ENCODE measurements at places on chromosomes 3 and 15.

- DNase-seq, result no peak
Measured at GRCh38 chr15:74610302-74610951, 5.2 kb upstream of the CLK3 start.

DNA sequence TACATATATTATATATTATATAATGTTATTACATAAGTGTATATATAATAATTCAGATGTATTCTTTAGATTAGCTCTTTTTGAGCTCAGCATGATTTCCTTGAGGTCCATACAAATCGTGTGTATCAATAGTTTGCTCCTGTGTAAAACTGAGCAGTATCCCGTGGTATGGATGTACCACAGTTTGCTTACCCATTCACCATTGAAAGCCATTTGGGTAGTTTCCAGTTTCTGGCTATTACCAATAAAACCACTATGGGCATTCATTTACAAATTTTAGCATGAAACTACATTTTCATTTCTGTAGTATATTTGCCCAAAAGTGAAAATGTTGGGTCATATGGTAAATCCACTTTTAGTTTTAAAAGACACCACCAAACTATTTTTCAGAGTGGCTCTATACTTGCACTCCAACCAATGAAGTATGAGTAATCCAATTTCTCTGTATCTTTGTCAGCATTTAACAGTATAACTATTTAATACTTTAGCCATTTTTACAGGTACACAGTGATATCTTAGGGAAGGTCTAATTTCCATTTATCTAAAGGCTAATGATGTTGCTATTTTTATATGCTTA is 1361.4 kb upstream of the GBE1 start:
- no peak for DNase-seq

GRCh38 chr15:83092309-83092976 is 15.0 kb upstream of the TM6SF1 start:
- no peak for DNase-seq

DNA sequence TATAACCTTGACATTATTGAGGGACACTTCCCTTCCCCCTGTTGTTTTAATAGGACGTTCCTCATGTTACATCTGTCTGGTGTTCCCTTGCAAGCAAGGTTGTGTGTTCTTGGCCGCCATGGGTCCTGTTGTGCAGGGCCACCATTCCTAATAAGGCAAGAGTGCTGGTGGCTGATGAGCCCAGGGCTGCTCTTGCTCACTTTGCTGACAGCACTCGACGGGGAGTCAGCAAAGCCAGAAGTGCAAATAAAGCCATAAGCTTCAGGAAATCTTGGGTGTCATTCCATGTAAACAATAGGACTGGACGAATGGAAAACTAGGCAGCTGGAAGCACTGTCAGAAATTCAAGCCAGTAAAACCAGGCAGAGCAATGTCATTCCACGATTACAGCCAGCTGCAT is 75.8 kb downstream of the SQOR start:
- no peak for DNase-seq

DNA sequence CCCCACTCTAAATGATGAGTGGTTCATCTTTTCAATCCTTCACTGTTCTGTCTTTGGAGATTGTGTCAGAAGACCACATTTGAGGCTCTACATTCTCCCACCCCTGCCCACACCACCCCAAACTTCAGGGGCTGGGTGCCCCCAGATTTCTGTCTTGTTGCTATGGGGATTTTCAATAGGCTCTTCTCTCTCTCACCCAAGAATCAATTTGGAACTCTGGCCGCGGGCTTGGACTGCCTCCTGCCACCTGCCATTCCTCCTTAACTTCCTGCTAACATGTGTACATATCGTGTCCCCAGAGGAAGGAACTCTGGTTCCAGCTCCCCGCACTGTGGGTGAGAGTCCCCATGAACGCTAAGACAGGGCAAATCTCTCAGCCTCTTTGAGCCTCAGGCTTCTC is 67.4 kb upstream of the LARS2 start:
- peak; percentile 77 for DNase-seq

DNA sequence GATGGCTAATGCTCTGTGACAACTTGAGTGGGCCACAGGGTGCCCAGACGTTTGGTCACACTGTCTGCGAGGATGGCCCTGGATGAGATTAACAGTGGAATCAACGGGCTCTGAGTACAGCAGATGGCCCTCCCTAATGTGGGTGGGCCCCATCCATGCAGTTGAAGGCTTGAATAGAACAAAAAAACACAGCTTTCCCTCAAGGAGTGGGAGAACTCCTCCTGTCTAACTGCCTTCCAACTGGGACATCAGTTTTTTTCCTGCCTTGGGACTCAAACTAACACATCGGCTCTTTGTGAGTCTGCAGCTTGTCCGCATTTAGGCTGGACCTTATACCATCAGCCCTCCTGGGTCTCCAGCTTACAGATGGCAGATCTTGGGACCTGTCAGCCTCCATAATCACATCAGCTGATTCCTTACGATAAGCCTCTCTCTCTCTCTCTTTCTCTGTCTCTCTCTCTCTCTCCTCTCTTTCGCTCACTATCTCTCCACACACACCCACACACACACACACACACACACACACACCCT is 20.8 kb downstream of the FAM174B start:
- no peak for DNase-seq

- DNase-seq, result no peak
Measured at GRCh38 chr3:30495172-30496065, 111.0 kb upstream of the TGFBR2 start.

GRCh38 chr3:85041001-85041400 is 82.2 kb downstream of the CADM2 start:
- no peak for DNase-seq

GRCh38 chr3:23623844-23624243 is 181.9 kb upstream of the UBE2E1 start:
- DNase-seq, result no peak

DNA sequence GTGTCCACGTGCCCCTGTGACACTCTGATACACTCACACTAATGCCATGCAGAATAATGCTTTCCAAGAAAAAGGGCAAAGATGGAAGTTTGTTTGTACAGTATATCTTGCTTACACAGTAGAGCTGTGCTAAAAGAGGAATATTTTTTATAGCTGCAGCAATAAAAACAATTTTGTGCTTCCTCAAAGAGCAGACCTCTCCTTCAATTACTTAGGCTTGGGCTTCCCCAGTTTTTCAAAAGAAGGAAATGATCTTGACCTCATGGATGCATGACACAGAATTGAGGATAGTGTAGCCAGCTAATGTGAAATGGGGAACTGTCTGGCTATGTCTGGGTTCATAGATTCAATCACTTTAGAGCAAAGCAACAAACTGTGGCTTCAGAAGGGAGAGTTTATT is 137.4 kb downstream of the STT3B start:
- DNase-seq, result no peak

DNA sequence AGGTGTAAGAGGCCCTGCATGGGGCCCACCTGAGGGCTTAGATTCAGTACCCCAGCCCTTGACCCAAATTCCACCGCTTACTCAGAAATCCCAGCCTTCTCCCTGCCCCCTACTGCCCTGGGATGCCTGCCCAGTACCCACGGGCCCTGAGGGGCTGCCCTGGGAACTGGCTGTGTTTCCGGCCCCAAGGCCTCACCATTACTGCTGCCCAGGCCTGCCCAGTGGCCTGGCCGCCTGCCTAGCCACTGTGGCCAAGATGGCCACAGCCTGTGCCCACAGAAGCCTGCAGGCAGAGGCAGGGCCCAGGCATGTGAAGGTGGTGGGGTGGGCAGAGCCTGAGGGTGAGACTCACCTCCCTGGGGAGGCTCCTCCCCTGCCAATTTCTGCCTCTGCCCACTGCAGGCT is 6.1 kb upstream of the PRKCD start:
- no peak for DNase-seq

- no peak for DNase-seq
Measured at GRCh38 chr3:197372047-197372661, 73.7 kb upstream of the DLG1 start.

DNA sequence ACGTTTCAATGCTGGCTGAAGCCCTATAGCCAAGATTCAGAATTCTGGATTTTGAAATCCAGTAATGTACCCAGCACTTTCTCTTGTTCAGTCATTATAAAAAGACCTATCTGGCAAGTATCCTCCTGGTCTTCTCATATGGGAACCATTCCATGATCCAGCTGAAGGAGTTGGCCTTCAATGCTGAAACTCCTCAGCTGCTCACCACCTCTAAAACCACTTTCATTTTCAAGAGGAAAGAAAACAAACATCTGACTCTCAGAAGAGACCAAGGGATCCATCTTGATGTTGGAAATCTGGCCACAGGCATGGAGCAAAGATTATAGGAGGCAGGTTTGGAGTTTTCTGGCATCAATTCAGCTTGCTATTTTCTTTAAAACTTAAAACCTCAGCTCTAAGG is 235.4 kb downstream of the FMN1 start:
- no peak for DNase-seq

DNA sequence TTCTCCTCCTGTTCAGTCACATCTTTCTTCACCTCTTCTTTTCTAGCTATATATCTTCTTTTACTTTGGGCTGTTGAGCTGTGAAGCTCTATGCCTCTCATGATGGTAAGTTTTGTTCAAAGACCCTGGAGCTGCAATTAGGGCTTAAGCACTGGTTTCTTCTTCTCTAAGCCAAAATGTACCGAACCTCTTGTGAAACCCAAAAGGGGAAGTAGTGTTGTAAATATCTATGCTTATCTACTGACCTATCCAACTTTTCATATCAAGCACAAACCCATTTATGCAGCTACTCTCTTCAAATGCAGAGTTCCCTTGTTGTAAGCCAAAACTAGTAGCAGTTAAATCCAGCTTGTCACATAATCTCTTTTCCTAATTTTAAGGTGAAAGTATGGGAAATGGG is 123.6 kb upstream of the CD96 start:
- DNase-seq, result no peak

GRCh38 chr3:114362815-114363214 is 69.0 kb downstream of the TIGIT start:
- DNase-seq, result no peak

GRCh38 chr3:19065027-19065426 is 83.3 kb upstream of the KCNH8 start:
- DNase-seq, result no peak

DNA sequence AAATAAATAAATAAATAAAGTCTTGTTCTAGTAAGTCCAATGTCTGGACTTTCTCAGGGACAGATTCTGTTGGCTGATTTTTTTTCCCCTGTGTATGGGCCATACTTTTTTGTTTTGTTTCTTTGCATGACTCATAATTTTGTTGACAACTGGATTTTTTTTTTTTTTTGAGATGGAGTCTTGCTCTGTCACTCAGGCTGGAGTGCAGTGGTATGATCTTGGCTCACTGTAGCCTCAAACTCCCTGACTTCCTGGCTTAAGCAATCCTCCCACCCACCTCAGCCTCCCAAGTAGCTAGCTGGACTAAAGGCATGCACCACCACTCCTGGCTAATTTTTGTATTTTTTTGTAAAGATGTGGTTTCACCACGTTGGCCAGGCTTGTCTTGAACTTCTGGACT is 38.9 kb downstream of the TICRR start:
- no peak for DNase-seq

DNA sequence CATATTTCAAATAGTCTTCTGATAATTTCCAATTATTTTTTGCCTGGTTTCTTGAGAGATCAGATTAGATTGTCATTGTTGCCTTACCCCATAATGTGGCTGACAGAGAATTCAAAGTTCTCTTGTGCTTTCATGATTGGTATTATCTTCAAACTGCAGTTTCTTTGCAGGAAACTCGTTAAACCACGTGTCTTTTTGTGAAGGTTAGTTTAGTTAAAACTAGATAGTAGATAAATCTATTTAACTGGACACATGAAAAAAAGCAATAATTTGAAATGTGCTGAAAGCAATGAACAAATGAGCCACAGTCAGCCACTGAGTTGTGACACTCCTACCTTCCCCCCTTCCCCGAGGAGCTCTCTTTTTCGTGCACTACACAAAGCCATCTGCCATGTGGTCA is 327.5 kb upstream of the UMPS start:
- DNase-seq, result no peak

DNA sequence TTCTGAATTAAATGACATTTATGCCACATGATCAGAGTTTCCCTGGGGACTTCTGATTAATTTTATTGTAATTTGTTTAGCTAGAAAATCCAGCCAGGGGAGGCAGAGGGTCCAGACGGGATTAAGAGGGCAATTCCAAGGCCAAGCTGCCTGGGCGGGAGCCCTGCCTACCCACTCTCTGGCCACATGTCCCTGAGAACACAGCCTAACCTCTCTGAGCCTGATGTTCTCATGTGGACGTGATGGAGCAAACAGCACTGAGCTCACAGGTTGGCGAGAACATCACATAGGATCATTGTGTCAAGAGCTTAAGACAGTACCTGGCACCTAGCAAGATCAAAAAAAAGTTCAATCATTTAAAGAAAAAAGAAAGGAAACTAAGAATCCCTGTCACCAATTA is 1.0 kb downstream of the LRRC2 start:
- DNase-seq, result peak; percentile 32

- no peak for DNase-seq
Measured at GRCh38 chr3:63328365-63328764, 50.3 kb downstream of the SYNPR start.

DNA sequence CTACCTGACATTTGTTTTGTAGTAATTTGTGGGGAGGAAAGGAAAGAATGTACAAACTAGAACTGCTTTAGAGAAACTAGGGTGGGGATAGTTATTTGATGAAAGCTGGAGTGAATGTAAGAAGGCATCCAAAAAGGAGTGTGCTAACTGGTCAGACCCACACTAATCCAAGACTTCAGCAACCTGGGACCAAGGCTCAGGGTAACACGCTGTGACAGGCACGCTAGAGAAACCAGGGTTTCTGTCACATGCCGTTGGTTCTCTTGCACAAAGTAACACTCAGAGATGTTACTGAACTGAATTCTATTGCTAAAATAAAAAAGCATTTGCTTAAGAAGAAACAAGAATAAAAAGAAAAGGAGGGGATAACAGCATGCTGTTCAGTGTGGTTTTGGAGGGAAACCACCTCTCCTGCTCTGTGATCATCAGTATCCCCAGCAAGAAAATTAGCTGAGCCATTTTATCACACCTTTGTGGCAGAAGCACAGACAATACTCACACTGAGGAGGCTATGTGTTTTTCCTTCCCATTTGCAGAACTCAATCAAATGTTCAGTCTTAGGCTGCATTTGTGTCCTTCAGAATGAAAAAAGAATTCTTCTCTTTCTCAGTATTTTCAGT is 2.8 kb upstream of the CCDC80 start:
- no peak for DNase-seq

- DNase-seq, result no peak
Measured at GRCh38 chr15:80695911-80696661, 976 bp downstream of the ABHD17C start.

- no peak for DNase-seq
Measured at GRCh38 chr15:31397851-31398661, 71.4 kb downstream of the KLF13 start.

Data from osteocyte (in vitro differentiated cells).